Activated CD4-positive, CD25-positive, alpha-beta regulatory T cell (primary cell): ENCODE measurements at places on chromosomes 16 and 17.

DNA sequence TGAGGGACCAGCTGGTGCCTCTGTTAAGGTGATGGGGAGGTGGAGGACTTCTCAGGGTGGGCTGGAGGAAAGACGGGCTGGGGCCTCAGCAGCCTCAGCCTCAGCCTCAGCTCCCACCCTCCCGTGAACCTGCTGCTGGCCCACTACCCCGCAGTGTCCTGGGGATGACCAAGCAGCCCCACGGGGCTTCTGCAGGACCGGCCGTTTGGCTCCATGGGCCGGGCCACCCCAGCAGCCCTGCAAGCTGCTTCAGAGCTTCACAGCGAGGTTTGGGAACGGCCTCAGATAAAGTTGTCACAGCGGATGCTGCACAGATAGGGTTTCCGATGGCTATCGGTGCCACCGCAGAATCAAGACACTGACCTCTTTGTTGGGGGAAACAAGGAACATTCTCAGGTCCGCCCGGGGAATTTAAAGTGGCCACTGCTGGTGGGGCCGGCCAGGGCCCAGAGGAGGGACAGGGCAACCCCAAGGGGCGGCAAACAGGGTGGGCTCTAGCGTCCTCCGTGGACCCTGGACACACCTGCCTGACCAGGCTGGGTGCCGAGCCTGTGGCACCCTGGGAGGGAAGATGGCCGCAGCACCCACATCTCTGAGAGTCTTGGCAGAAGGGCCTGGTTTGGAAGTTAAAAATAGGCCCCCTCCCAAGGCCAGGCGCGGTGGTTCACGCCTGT, 47.8 kb upstream of the ZC3H18 start:
- DNase-seq: no peak

GRCh38 chr16:590188-590814, 435 bp downstream of the RAB40C start:
- peak; percentile 43 for DNase-seq

DNA sequence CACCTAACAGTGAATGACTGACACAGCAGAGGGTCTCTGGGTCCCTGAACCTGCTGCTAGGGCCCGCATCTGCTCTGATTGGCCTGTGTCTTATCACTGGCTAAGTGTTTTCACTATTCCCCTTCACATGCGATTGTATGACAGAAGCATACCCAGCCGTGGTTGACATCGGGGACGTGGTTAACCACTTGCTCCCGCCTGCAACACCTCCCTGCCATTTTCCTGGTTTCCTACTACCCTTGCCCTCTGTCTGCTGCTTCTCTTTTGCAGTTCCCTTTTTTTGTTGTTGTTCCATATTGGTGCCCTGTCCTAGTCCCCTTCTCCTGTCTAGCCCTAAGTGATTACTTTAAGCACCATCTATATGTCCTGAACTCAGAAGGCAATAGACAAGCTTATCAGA, 177.0 kb downstream of the RGS9 start:
- no peak for DNase-seq

- no peak for DNase-seq
Observed at GRCh38 chr16:57720142-57720575, 15.4 kb upstream of the KATNB1 start.

DNA sequence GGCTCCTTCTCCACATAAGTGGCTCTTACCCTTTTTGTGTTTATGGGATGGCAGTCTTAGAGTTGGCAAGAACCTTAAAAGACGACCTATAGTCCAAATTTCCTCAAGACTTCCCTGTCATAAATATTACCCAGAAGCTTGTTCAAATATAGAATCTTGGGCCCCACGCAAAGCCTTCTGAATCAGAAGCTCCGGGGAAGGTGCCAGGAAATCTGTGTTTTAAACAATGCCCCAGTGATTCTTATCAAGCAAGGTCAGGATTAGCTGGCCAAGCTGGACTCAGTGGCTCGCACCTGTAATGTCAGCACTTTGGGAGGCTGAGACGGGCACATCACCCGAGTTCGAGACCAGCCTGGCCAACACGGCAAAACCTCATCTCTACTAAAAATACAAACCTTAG, 85.7 kb downstream of the TIMM22 start:
- DNase-seq: no peak

GRCh38 chr16:12874186-12874585, 27.2 kb upstream of the SHISA9 start:
- DNase-seq: no peak

GRCh38 chr16:89572485-89573205, 2.9 kb upstream of the CPNE7 start:
- no peak for DNase-seq

- no peak for DNase-seq
Observed at GRCh38 chr16:87527055-87527724, 34.4 kb upstream of the ZCCHC14 start.

DNA sequence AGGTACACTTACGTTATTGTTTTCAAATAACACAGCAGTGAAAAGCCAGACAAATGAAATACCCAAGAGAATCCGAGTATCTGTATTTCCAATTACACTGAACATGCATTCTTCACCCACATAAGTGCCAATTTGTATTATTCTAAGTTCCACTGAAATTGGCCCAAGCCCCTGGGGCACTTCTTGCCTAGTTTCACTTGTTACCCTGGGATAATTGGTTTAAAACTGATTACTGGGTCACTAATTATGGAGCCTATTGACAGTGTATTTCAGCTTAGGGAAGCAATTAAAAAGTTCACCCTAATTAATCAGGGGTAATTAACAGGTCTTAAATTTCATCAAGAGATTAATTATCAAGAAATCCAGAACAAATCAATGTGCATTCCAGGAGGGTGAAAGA, 60.5 kb upstream of the HS3ST2 start:
- no peak for DNase-seq

DNA sequence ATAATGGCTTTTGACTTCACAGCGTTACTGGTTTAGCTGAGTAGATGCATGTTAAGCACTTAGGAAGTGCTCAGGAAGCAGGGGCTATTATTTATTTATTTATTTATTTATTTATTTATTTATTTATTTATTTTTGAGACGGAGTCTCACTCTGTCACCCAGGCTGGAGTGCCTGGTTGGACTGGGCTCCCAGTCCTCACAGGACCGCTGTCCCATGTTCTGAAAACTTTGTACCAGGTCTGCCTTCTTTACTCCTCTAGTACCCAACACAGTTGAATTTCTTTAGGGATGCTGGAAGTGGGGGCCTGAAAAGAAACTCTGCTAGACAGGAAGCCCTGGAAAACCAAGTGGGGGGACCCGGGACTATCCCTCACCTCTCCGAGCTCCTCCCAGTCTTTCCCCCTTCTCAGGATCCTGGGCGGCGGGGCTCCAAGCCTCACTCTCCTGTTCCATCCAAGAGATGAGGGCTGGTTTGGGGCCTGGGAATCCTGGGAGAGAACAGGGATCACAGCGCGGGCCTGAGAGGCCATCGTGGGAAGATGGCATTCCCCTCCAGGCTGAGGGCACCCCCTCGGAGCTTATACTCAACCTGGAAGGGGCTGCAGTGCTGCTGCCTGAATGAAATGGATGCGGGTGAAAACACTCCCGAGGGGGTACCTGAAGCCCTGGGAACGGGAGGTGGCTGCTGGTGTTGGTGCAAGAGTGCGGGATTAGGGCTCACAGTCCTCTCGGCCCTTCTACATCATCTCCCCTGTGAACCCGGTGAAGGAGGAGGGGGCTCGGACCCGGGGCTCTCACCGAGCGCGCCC, 674 bp downstream of the ZNF688 start:
- DNase-seq: no peak

DNA sequence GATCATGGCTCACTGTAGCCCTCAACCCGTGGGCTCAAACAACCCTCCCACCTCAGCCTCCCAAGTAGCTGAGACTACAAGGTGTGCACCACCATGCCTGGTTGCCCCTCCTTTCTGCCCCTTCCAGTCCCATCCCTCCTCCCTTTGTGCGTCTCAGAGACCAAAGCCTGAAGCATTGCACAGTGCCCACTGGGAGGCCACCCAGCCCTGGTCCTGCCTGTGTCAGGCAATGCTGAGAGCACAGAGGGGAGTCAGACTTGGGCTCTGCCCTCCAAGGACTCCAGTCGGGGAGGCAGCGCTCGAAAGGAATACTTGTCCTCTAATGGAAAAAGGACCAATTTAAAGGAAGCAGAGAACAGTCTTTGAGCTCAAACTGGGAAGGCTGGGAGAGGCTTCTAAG, 20.4 kb downstream of the RAI1 start:
- no peak for DNase-seq

DNA sequence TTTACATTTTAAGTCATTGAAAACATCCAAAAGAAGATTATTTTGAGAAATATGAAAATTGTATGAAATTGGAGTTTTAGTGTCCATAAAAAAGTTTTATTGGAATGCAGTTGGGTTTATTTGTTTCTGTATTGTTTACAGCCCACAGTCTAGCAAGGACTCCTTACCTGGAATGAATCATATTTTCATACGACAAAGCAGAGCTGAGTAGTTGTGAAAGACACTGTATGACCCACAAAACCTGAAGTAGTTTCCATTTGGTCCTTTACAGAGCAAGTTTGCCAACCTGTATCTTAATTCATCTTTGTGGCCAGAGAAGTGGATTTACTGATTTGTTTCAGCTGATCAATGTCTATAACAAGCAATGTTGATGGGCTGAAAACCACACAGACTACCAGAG, 10.3 kb downstream of the CCL18 start:
- no peak for DNase-seq

DNA sequence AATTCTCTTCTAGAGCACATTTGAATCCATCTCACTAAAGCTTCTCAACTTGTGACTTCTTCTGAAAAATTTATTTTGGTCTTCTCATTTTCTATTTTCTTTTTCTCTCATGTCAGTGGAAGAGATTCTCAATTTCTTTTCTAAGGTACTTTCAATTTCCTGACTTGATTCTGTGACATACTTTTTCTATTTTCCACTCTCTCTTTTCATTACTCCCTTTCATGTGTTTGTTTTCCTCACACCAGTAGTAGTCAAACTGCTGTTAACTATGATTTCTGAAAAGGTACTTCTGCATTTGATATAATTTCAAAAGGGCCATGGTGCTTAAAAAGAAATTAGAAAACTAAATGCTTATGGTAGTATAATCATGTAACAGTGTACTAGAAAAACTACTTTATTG, 41.9 kb downstream of the NFAT5 start:
- DNase-seq: no peak

DNA sequence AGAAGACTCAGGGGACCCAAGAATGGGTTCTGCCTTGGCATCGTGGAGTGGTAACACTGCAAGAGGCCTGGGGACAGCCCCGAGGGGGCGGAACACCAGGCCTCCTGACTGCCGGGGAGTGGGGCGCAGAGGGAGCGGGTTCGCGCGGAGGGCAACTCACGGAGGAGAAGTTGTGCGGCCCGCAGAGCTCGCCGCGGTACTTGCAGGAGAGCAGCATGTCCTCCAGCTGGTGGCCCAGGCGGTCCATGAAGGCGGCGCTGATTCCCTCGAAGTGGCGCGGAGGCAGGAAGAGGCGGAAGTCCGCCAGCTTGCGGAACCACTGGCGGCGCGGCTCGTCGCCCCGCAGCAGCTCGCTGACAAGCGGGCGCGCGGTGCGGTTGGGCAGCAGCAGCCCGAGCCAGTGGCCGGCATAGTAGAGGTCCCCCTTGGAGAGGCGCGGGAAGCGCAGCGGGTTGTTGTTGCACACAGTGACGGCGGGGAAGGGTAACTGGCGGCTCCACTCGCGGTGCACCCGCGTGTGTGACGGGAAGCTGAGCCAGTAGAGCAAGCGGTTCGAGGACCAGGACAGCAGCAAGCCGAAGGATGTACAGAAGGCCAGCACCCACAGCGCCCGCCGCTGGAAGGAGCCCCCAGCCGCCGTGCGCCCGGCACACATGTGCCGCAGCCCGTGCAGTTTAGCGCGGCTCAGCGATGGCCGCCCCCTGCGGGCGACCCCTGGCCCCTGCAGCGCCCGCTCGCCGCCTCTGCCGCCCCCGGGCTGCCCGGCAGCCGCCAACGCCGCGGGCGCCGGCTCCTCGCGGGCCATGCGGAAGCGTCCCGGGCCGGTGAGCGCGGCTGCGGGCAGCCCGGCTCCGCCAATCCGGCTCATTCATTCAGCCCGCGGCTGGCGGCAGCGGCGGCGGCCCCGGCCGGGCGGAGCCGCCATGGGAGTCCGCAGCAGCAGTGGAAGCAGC, 1.6 kb downstream of the ASIC2 start:
- no peak for DNase-seq

DNA sequence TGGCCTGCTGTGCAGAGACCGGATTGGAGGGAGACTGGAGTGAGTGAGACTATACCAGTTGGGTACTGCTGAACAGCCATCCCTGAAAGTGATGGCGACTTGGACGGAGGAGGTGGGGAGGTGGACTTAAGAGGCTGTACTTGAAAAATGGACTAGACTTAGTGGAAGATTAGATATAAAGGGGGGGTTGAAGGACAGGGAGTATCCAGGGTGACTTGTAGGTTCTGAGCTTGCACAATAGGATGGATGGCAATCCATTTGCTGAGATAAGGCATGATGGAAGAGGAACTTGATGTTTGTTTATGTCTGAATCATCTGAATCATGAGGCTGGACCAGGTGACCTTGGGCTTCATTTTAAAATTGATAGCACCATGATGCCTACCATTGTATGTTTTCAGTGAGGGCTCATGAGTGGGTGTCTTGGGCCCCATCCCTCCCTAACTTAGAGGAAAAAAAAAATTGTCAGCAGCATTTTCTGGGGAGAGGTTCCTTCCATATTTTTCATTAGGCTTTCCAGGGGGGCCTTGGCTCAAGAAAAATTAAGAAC, 41.2 kb downstream of the PRKCA start:
- no peak for DNase-seq

GRCh38 chr17:81524039-81524864, 3.9 kb upstream of the FSCN2 start:
- no peak for DNase-seq

DNA sequence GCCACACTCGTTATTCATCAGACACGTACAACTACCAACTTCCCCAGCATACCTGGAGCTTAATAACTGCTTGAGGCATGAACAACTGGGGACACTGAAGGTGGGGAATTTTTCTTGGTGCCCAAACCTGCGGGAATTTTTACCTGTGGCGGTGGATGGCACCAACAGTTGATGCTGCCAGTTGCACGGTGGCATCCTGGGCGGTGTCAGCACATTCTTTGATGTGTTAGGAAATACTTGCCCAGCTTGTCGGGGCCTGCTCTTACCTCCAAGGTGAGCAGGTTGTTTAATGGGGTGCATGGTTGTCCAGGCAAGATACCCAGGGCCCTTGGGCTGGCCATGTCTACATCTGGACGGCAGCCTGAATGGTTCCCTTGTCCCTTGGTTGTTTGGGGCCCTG, 79.6 kb downstream of the CRISPLD2 start:
- no peak for DNase-seq

DNA sequence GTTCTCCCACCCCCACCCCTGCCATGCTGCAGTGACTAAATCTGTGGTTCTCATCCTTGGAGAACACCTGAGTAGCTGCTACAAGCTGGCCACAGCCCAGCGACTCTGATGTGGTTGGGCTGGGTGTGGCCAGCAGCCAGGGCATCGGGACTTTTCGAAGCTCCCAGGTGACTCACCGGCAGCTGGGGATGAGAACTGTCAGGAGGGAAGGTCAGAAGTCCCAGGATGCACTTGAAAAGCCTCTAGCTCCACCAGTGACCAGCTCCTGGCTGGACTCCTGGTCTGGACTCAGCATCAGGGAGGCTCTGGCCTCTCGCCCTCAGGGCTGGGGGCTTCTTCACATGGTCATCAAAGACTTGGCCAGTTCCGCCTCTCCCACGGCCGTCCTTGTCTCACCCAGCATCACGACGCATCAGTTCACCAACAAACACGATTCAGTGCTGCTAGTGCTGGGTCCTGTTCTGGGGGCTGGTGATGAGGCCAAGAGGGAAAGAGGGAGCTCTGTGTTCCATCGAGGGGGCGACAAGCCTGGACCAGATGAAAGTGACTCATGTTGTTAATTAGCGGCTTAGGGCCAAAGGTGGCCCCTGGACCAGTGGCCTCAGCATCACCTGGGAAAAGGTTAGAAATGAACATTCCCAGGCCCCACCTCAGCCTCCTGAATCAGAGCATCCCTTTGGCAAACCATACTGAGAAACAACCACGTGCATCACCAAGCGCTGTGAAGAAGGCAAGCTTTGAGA, 3.9 kb upstream of the C17orf99 start:
- no peak for DNase-seq
